ENCODE measurements at places on chromosomes 6 and 20. TPM values are rescaled to one million over a fixed set of nuclear protein-coding genes. Genes with fewer than 3 reads are reported as not detected.

Gene DEF6
- total RNA-seq, result 1.1 TPM

Gene REM1
- total RNA-seq, result 0.49 TPM

Gene RIPOR2
- 7.8 TPM for total RNA-seq

Gene FAM217A
- 0.96 TPM for total RNA-seq

Gene MCCD1
- total RNA-seq, result 1.5 TPM

Gene EBF4
- 19.3 TPM for total RNA-seq

Gene C2
- total RNA-seq, result 55.1 TPM

Gene MUCL3
- total RNA-seq, result 0.05 TPM

Gene DSE
- total RNA-seq, result 10.0 TPM

Gene IL17F
- total RNA-seq, result not detected

Gene DLK2
- 6.5 TPM for total RNA-seq

Gene STX11
- 0.70 TPM for total RNA-seq

Gene SALL4
- 4.3 TPM for total RNA-seq

Gene SLA2
- 0.71 TPM for total RNA-seq

Gene PDYN
- total RNA-seq, result 0.09 TPM

- peak; percentile 64 for ATAC-seq
These were observed 120.2 kb upstream of the RNF24 start for GRCh38 chr20:4135385-4136077.

DNA sequence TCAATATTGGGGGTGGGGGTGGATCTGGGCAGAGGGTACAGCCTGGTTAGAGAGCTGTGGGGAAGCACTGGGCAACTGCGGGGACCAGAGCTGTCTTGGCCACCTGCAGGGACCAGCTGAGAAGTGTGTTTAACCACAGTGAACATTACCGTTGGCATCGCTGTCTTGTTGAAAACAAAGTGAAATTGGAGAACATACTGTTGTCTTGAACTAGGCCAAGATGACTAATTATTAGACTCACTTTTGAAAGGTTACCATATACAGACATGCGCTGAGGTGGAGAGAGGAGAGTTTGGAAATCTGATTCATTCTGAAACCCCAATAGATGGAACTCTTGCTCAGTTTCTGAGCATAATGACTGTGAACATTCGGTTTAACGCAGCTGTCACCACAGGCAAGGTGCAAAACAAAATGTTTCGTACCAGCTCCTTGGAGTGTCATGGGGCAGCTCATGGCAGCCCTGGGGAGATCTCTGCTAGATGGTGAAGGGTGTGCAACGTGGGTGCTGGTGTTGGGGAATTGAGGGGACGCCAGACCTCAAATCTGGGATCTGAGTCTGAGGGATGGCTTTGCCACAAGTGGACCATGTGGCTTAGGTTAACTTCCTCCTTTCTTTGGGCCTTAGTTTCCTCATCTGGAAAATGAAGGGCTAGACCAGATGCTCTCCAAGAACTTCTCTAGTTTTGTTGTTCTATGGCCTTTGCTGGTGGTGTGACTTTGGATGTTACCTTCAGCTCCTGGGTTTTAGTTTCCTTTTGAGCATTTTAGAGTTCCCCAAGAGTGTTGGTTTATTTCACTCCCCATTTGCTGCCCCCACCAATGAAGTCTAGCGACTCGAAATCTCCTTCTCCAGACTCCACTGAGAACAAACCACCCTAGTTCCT is 24.6 kb upstream of the GTSF1L start:
- no peak for ATAC-seq

- ATAC-seq, result peak; percentile 31
These were observed 90.7 kb upstream of the ARID1B start for GRCh38 chr6:156686301-156686994.

GRCh38 chr6:48765352-48765961 is 654.5 kb upstream of the PTCHD4 start:
- peak; percentile 53 for ATAC-seq

GRCh38 chr20:7523288-7523687 is 417.0 kb downstream of the HAO1 start:
- no peak for ATAC-seq

GRCh38 chr20:12965870-12966251 is 42.9 kb upstream of the SPTLC3 start:
- ATAC-seq, result no peak

GRCh38 chr20:32278199-32278643 is 770 bp downstream of the KIF3B start:
- no peak for ATAC-seq

- ATAC-seq, result no peak
These were observed 610.9 kb upstream of the MAN1A1 start for GRCh38 chr6:119960456-119960855.

GRCh38 chr20:10185741-10186558 is 32.7 kb upstream of the SNAP25 start:
- no peak for ATAC-seq

- ATAC-seq, result no peak
These were observed 54.8 kb upstream of the TFAP2D start for GRCh38 chr6:50658561-50658960.

DNA sequence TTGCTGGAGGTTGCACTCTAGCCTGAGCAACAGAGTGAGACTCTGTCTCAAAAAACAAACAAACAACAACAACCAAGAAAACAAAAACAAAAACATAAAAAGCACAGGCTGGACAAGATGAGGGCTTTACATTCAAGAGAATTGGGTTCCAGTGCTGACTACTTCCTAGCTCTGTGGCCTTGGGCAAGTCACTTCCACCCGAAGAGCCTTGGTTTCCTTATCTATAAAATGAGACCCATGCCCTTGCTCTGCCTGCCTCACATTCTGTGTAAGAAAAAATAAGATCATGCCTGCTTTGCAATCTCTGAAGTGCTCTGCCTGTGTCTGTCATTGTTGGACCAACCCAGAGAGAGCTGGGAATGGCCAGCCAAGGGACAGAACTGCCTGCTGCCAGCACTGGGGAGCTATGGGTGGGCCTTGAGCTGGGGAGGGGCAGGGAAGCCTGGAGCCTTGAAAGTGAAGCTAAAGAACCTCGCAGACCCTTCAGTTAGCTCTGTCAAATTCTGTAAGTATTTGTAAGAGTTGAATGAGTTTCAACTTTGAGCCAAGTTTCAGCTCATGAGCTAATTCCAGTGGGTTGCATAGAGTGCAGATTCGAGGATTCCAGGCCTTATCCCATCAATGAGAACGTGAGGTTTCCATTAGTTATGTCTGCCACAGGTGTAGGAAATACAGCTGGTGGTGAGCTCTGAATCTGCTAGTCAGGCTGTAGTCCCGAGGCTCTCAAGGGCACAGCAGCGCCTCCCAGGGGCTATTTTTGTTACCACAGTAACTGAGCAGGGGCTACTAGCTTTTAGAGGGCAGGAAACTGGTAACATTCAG is 93.2 kb downstream of the DLGAP4 start:
- ATAC-seq, result no peak

- no peak for ATAC-seq
These were observed 29.0 kb downstream of the JARID2 start for GRCh38 chr6:15274692-15275387.

GRCh38 chr6:163711615-163712565 is 297.4 kb downstream of the QKI start:
- no peak for ATAC-seq

GRCh38 chr6:111689946-111690345 is 84.3 kb upstream of the TRAF3IP2 start:
- ATAC-seq, result no peak

- no peak for ATAC-seq
These were observed 68.3 kb downstream of the CNBD2 start for GRCh38 chr20:36036688-36037087.

DNA sequence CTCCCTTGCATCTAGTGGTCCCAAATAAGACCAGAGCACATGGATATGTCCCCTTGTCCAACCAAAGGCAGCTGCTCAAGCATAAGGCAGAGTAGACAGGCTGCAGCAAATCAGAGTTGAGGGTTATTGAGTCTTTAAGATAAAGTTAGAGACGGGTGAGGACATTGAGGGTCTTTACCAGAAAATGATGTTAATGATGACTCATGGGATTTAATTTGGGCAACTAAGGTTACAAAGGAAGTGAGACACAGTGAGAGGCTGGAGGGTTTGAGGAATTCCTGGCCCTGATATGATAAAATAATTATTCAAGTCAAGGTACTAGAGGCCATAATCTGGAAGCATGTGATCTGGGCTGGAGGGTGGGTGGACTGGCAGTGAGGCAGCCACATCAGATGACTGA is 133.6 kb downstream of the ALDH8A1 start:
- no peak for ATAC-seq

DNA sequence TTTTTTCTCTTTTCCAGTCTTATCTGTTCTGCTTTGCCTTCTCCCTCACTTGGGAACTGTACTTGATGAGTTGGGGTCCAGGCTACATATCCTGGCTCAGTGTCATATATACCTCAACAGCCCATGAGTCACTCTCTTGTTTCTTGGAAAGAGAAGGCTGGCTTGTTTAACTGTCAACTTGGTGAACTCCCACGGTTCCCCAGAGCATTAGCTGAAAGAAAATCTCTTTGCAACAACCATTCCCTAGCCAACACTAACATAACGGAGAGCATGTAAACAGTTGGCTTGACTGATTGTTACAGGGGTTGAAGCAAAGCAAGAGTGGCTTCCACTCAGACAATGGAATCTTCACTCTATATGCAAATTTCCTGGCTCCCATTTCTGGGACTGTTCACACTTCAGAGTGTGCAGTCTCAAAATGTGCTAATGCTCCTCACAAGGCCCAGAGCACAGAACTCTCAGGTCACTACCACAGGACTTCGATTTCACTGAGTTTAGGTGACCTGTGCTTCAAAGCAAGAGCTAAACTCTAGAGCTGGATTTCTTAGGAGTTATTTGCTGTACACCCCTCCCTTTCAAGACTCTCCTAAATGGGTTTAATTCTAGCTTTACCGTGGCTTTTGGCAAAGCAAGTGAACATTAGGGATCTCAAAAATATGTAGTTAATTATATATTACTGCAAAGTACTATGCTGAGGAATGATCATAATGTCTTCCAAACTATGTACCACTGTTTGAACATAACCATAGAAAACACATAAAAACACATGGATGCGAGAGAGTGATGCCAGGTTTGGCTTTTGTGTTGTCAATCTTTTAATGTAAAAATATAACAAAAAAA is 609.8 kb downstream of the RFPL4B start:
- ATAC-seq, result peak; percentile 96

DNA sequence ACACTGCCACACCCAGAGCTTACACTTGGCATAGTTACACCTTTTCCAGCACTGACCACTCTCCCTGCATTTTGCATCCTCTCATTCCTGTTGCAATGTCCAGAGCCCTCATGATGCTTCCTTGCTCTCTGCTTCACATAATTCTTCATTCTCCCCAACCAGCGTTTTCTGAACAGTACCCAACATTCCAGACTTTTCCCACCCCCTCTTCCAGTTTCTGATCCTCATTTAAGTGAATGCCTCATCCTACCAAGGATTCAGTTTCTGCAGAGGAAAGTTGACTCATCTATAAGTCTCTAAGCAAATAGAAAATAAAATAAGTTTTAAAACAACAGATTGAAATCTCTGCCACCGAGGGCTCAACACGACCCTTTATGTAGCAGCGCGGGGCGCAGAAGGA is 321.3 kb upstream of the TCF21 start:
- no peak for ATAC-seq

DNA sequence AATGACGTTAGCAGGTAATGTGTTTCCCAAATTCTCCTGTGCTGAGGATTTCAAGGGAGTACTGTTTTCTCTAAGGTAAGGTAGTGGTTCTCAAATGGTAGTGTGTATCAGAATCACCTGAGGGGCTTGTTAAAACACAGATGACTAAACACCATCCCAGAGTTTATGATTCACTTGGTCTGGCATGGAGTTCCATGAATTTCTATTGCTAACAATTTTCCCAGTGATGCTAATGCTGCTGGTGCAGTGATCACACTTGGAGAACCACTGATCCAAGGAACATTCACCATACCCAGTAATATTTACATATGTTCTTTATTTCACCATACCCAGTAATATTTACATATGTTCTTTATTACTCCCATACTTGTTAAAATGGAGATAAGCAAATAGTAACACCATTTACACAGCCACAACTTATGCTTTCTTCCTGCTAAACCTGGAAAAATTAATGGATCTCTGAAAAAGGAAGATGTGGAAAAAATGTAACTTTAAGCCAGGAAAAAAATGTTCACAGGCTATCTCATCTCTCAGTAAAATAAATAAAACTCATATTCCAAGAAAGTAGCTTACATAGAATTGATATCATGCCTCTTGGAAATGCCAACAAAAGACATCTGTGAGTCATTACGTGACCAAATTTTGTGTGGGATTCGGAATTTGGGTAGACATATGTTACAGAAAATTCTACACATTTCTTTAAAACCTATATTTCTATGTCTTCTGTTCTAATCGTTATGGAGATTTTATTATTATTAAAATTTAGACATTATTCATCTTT is 129.5 kb downstream of the MMUT start:
- ATAC-seq, result peak; percentile 75

- ATAC-seq, result no peak
These were observed 258.8 kb downstream of the CDC5L start for GRCh38 chr6:44646355-44646754.

- no peak for ATAC-seq
These were observed 29.3 kb downstream of the HSF2 start for GRCh38 chr6:122428781-122429180.

DNA sequence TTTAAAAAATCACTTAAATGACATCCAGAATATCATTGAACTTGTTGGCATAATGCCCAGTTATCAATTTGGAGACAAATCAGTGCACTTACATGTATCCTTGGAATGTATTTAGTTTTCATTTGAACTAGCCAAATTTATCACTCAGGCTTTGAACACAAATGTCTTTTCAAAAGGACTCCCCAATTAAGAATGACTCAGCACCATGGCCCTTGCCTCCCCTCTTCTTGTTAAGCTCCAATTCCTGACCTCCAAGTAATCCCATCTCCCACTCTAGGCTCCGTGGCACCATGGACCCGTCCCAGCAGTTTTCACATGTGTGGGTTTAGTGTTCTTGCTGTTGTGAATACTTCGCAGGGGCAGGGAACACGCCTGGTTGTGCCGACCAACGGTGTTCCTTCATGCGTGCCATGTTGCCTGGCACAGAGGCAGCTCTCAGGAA is 2.7 kb downstream of the AKAP12 start:
- ATAC-seq, result no peak

- ATAC-seq, result no peak
These were observed 39.9 kb upstream of the ZNF831 start for GRCh38 chr20:59123678-59124255.

- no peak for ATAC-seq
These were observed 509.8 kb downstream of the EPM2A start for GRCh38 chr6:145225500-145225899.

DNA sequence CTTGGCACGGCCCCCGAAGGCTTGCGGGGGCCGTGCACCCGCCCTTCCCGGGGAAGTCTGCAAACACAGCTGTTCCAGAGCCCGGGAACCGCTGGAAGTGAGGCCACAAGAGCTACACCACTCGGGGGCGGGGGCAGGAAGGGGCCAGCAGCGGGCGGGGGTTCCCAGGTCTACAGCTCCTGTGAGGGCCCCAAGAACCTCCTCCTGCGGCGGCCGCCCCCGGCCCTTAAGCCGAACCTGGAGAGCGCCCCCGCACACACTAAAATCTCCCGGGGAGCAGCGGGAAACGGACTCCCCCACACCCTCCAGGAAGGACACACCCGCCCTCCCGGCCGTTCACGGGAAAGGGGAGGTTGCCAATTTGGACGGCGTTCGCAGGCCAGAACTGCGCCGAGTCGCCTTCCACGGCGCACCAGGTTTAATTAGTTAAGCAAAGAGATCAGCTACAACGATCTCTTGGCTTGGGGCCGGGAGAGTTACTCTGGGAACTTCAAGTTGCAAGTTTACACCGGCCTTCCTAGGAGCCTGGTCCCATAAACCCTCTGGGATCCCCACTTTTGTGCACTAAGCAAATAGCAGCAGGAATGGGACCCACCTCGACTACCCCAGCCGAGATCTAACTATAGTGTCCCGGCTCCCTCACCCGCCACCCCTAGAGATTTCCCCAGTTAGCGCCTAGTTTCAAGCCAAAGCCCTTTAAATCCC is 1.7 kb downstream of the JAG1 start:
- no peak for ATAC-seq

Measured in motor neuron (in vitro differentiated cells).